ENCODE measurements at places on chromosomes 3 and 15. TPM values are rescaled to one million over a fixed set of nuclear protein-coding genes. Genes with fewer than 3 reads are reported as not detected.
A peak's percentile ranks its signal among the peaks of the same experiment; 100 is the strongest.

DNA sequence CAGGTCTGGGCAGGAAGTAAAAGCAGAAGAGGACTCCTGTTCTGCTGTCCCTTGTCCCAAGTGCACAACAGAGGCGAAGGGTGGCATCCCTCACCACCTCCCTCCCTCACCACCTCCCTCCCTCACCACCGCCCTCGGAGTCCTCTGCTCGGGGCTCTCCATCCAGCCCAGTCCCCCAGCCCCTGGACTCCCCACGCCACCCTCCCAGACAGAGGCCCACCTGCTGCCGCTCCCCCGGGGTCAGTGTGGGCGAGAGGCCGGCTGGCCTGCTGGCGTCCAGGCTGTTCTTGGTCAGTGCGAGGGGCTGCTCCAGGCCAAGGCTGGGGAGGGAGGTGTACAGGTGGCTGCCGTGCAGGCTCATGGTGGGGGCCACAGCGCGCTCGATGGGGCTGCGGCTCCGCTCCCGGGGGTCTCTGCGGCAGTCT, 79.1 kb downstream of the VGLL4 start:
- H3K27me3 ChIP-seq: no peaks in the 10 kb centered on the region
- peaks cover 72% of the 10 kb centered on the region for H3K36me3 ChIP-seq
- no peak overlapping the region for H3K4me3 ChIP-seq

Gene EBLN2
- total RNA-seq: 3.2 TPM

DNA sequence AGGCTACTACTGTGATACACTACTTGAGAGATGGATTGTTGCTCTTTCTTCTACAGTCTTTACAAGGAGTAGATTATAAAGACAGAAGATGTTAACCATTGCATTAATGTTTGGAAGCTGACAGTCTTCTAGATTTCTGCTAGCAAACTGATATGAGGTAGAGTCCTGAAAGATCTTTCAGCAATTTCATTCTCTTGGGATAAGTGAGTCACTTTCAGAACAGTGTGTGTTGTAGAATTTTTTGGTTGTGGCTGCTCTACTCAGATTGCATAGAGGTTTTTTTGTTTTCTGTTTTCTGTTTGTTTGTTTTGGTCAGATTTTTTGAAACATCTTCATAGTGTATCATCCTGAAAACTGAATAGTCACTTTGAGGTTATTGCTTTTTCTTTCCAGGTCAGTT, 17.1 kb downstream of the TNFSF10 start:
- H3K36me3 ChIP-seq: peaks cover 17% of the 10 kb centered on the region
- no peaks in the 10 kb centered on the region for H3K27me3 ChIP-seq
- H3K27ac ChIP-seq: no peak overlapping the region
- no peak overlapping the region for H3K4me3 ChIP-seq
- DNase-seq: no peak
- no peaks in the 10 kb centered on the region for H3K4me1 ChIP-seq

Gene SEMA3B
- 0.70 TPM for total RNA-seq

DNA sequence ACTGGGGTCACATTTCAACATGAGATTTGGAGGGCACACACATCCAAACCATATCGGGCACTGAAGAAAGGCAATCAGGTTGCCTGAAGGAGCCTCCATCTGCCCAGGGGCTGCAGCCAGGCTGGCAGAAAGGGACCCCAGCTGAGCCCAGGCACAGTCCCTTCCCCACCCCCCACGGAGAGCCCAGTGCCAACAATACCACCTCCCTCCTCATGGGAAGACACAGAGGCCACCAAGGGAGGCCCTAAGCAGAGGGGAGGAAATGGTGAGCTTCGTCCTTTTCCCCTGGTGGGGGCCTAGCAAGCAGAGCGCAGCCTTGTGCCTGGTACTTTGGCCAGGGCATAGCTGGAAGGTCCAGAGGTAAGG, 3.0 kb upstream of the STRA6 start:
- H3K27me3 ChIP-seq: no peaks in the 10 kb centered on the region
- no peak overlapping the region for H3K27ac ChIP-seq
- H3K36me3 ChIP-seq: no peaks in the 10 kb centered on the region
- no peak for DNase-seq
- peaks cover 30% of the 10 kb centered on the region for H3K4me1 ChIP-seq

GRCh38 chr3:71022551-71023335, 560.8 kb downstream of the FOXP1 start:
- H3K4me1 ChIP-seq: peaks cover 5% of the 10 kb centered on the region
- H3K36me3 ChIP-seq: no peaks in the 10 kb centered on the region
- H3K27me3 ChIP-seq: no peaks in the 10 kb centered on the region
- no peak for DNase-seq
- H3K27ac ChIP-seq: no peak overlapping the region

Gene UQCC5
- 5.1 TPM for total RNA-seq

GRCh38 chr3:53171827-53172505, 11.0 kb downstream of the PRKCD start:
- no peaks in the 10 kb centered on the region for H3K27me3 ChIP-seq
- H3K4me1 ChIP-seq: peaks cover 14% of the 10 kb centered on the region
- no peaks in the 10 kb centered on the region for H3K36me3 ChIP-seq
- H3K4me3 ChIP-seq: no peak overlapping the region

DNA sequence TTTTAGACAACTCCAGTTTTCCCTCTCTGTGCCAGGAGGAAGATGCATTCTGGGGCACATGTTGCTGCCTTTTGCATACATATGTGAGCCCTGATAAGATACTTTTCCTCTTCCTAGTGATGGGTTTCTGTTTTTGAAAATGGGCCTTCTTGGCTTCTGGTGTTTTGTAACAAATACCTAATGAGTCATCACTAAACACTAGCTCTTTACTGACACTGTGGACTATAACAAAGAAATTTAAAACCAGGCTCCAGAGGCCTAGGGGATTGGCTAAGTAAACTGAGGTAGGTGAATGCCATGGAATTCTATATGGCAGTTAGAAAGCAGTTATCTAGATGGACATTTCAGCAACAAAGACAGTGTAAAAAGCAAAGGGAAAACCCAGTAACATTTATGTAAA, 93.4 kb upstream of the NR2E3 start:
- peak overlapping the region; percentile 77 for H3K27ac ChIP-seq
- H3K4me3 ChIP-seq: no peak overlapping the region
- H3K4me1 ChIP-seq: peaks cover 27% of the 10 kb centered on the region
- H3K36me3 ChIP-seq: no peaks in the 10 kb centered on the region
- DNase-seq: no peak

GRCh38 chr3:36911990-36912804, 32.7 kb downstream of the TRANK1 start:
- peak; percentile 3 for DNase-seq
- peak overlapping the region; percentile 77 for H3K27ac ChIP-seq
- H3K4me3 ChIP-seq: no peak overlapping the region
- H3K36me3 ChIP-seq: no peaks in the 10 kb centered on the region

All from esophagus squamous epithelium (tissue), 5 donors.